B cell (primary cell): ENCODE measurements at places on chromosomes 5 and 9.
A peak's percentile ranks its signal among the peaks of the same experiment; 100 is the strongest.

DNA sequence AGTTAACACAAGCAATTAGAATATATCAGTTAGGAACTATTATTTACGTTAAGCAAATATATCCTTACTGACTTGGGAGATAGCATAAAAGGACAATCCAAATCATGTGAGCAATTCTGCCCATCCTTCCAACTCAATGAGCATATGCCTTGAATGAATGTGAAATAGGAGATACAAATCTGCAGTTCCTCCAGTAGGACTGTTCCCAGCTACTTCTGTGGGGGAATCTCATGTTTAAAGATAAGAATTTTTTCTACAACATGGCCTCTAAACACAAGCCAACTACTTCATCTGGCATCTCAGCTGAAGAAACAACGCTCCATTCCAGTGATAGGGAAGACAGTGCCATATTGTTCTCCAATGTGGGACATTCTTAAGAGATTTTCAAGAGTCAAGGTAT is 110.7 kb upstream of the NIPBL start:
- H3K4me3 ChIP-seq = no peak overlapping the region
- no peaks in the 10 kb centered on the region for H3K36me3 ChIP-seq
- H3K27ac ChIP-seq = no peak overlapping the region
- DNase-seq = no peak
- no peaks in the 10 kb centered on the region for H3K4me1 ChIP-seq

DNA sequence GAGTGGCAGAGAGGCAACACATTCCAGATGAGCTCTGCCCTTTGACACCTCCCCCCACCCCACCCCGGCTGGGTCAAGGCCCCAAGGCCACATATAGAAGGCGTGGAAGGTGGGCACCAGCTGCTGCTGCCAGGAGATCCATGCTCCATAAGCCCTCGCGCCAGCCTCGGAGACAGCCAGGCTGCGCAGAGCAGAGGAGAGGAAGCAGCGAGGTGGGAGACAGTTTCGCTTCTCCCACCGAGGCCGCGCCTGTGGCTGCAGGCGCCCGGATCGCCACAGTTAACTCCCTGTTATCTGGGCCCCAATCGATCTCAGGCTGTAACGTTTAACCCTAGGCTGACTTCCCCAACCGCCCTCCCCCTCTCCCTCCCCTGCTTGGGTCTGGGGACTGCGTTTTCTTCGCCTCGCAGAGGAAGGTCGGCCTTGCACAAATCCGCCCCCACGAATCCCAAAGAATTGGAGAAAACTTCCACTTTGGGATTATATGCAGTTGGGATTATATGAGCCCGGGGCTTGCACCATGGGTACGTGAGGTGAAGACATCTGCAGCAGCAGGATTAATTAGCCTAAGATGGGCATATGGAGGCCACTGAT is 1.1 kb upstream of the CXXC5 start:
- H3K4me1 ChIP-seq = peaks cover 68% of the 10 kb centered on the region
- H3K36me3 ChIP-seq = no peaks in the 10 kb centered on the region
- H3K4me3 ChIP-seq = peak overlapping the region; percentile 98
- peak; percentile 58 for DNase-seq
- H3K27ac ChIP-seq = no peak overlapping the region
- H3K27me3 ChIP-seq = no peaks in the 10 kb centered on the region

DNA sequence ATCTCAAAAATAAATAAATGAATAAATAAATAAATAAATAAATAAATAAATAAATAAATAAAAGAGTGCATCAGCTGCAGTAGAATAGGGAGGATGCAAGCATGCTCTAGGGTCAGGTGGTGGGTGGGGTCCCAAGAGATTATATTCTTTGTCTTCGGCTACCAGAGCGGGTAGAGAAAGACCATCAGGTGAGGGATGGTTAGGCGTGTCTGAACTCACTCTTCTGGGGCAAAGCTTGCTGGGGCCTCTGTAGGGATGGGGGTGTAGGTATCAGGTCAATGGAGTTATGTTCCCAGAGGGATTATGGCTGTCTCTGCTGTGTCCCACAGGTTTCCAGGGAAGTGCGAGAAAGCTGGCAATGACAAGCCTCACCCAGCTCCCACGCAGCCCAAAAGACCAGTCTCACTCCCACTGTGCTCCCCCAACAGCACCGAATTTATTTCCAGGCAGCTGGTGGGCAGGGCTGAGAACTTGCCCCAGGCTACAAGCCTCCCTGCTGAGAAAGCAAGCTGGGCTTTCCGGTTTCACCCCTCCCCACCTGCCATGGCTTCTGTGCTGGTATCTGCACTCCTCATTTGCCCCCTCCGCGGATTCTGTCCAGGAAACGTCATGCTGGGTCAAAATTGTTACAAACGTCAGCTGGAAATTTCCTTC is 180.8 kb downstream of the LURAP1L start:
- H3K4me1 ChIP-seq = no peaks in the 10 kb centered on the region
- no peaks in the 10 kb centered on the region for H3K27me3 ChIP-seq
- no peak overlapping the region for H3K4me3 ChIP-seq
- no peak overlapping the region for H3K27ac ChIP-seq
- no peak for DNase-seq

DNA sequence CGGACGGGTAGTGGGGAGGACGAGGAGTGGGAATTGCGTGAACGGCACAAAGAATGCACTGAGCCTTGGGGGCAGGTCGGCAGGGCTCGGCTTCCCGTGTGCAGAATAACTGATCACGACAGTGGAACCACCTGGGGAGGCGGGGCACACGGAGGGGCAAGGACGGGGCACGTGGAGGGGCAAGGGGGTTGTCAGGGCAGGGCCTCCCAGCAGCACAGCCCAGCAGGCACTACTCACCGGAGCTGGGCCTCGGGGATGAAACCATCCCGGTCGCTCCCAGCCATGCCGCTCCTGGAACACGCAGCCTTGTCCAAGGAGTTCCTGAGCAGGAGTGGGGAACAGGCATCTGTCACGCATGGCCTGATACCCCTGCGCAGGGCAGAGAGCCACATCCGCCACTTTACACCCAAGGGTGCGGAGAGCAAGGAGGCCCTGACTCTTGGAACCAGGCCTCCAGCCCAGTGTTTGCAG is 33.4 kb downstream of the SARDH start:
- no peak overlapping the region for H3K4me3 ChIP-seq
- peaks cover 16% of the 10 kb centered on the region for H3K4me1 ChIP-seq
- H3K27me3 ChIP-seq = no peaks in the 10 kb centered on the region
- no peak for DNase-seq
- H3K27ac ChIP-seq = no peak overlapping the region

DNA sequence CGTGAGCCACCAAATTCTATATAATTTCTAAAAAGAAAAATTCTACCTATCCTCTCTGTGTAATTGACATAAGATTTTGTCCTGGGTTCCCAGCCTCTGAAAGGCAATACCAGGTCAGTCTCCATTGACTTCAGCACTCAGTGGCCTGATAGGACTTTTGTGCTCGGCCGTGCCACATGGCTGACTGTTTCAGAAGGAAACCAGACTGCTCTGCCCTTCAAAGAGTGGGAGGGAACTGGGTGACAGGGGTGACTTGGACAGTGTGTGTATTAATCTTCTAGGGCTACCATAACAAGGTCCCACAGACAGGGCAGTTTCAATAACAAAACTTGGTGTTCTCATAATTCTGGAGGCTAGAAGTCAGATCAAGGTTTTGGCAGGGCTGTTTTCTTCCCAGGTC is 43.0 kb downstream of the ARHGAP26 start:
- H3K27me3 ChIP-seq = no peaks in the 10 kb centered on the region
- DNase-seq = no peak
- H3K36me3 ChIP-seq = no peaks in the 10 kb centered on the region
- peaks cover 24% of the 10 kb centered on the region for H3K4me1 ChIP-seq
- no peak overlapping the region for H3K27ac ChIP-seq

- H3K4me3 ChIP-seq = no peak overlapping the region
- no peaks in the 10 kb centered on the region for H3K36me3 ChIP-seq
- no peaks in the 10 kb centered on the region for H3K4me1 ChIP-seq
- no peak overlapping the region for H3K27ac ChIP-seq
- H3K27me3 ChIP-seq = no peaks in the 10 kb centered on the region
Measured at GRCh38 chr9:105425816-105426433, 21.9 kb upstream of the FSD1L start.

- H3K36me3 ChIP-seq = no peaks in the 10 kb centered on the region
- no peak overlapping the region for H3K27ac ChIP-seq
- no peaks in the 10 kb centered on the region for H3K4me1 ChIP-seq
Measured at GRCh38 chr5:180869587-180869986, 8.5 kb upstream of the ZFP62 start.
